ENCODE measurements at places on chromosomes 5 and 9. TPM values are rescaled to one million over a fixed set of nuclear protein-coding genes. Genes with fewer than 3 reads are reported as not detected.

Gene FREM1
- 172 TPM for total RNA-seq

Gene GPR150
- not detected for total RNA-seq

Gene ACOT12
- total RNA-seq, result 1.3 TPM

Gene RAPGEF1
- total RNA-seq, result 36.5 TPM

Gene MOB3B
- total RNA-seq, result 13.3 TPM

Gene CDO1
- 70.7 TPM for total RNA-seq

Gene DRD1
- not detected for total RNA-seq

Gene IL3
- total RNA-seq, result not detected

Gene CARTPT
- 0.23 TPM for total RNA-seq
